Placental epithelial cell (primary cell): ENCODE measurements at places on chromosomes 16 and 17. TPM values are rescaled to one million over a fixed set of nuclear protein-coding genes. Genes with fewer than 3 reads are reported as not detected.

EPN3 gene
- 40.0 and 57.5 TPM in 2 replicates for total RNA-seq

SMIM36 gene
- under 0.01 TPM in 1 of 2 replicates, not detected in the other for total RNA-seq

PIK3R5 gene
- total RNA-seq, result not detected in 2 replicates

ZFP3 gene
- 3.1 and 4.4 TPM in 2 replicates for total RNA-seq

LRRC46 gene
- total RNA-seq, result not detected in 2 replicates
